Upper lobe of left lung (tissue), 6 donors: ENCODE measurements at places on chromosomes 12 and 14.
A peak's percentile ranks its signal among the peaks of the same experiment; 100 is the strongest.

GRCh38 chr14:81401420-81402122 is 1.4 kb upstream of the STON2 start:
- H3K4me3 ChIP-seq, result no peak overlapping the region
- peak overlapping the region; percentile 61 for H3K27ac ChIP-seq
- no peak for DNase-seq
- no peaks in the 10 kb centered on the region for H3K4me1 ChIP-seq
- H3K27me3 ChIP-seq, result no peaks in the 10 kb centered on the region

- no peaks in the 10 kb centered on the region for H3K36me3 ChIP-seq
- DNase-seq, result no peak
- H3K4me3 ChIP-seq, result no peak overlapping the region
- H3K27me3 ChIP-seq, result no peaks in the 10 kb centered on the region
- H3K27ac ChIP-seq, result peak overlapping the region; percentile 32
- H3K4me1 ChIP-seq, result peaks cover 4% of the 10 kb centered on the region
These were observed 9.4 kb upstream of the CIPC start for GRCh38 chr14:77088645-77089044.

DNA sequence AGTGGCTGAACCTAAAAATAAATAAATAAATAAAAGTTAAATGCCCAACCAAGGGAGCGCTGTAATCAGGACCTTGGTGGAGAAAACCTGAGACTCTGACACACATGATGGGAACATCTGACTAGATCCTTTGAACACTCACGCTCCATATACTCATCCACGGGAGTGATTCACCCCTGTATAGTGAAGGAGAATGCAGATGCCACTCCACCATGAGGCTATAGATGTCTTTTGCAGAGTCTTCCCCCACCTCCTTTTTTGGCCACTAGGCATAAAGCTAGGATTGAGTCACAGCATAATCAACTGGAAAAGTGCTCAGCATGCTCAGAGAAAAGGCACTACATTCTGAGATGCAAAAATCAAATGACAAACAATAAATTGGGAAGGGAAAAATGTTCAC is 19.0 kb downstream of the ADAM20 start:
- no peak for DNase-seq
- no peaks in the 10 kb centered on the region for H3K4me1 ChIP-seq
- H3K36me3 ChIP-seq, result no peaks in the 10 kb centered on the region
- no peak overlapping the region for H3K4me3 ChIP-seq
- no peaks in the 10 kb centered on the region for H3K27me3 ChIP-seq

DNA sequence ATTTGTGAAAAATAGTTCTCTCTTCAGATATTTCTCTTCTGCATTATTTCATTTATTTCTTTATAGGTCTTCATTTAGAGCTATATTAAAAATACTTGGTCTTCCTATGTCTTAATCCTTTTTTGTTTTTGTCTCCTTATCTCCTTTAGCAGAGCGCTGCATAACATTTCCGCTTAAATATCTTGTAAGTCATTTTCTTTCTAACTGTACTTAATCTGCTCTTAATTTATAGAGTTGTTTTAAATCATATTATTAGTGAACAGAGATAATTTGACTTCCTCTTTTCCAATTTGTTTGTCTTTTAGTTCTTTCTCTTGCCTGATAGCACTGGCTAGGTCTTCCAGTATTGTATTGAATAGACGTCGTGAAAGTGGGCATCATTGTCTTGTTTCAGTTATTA is 18.0 kb downstream of the LUM start:
- H3K36me3 ChIP-seq, result no peaks in the 10 kb centered on the region
- no peak overlapping the region for H3K4me3 ChIP-seq
- no peak overlapping the region for H3K27ac ChIP-seq
- no peaks in the 10 kb centered on the region for H3K4me1 ChIP-seq
- no peak for DNase-seq
- no peaks in the 10 kb centered on the region for H3K27me3 ChIP-seq

- no peak for DNase-seq
- peaks cover 2% of the 10 kb centered on the region for H3K36me3 ChIP-seq
- no peak overlapping the region for H3K27ac ChIP-seq
- no peaks in the 10 kb centered on the region for H3K27me3 ChIP-seq
- no peak overlapping the region for H3K4me3 ChIP-seq
These were observed 30.6 kb upstream of the ISM2 start for GRCh38 chr14:77529213-77529612.

DNA sequence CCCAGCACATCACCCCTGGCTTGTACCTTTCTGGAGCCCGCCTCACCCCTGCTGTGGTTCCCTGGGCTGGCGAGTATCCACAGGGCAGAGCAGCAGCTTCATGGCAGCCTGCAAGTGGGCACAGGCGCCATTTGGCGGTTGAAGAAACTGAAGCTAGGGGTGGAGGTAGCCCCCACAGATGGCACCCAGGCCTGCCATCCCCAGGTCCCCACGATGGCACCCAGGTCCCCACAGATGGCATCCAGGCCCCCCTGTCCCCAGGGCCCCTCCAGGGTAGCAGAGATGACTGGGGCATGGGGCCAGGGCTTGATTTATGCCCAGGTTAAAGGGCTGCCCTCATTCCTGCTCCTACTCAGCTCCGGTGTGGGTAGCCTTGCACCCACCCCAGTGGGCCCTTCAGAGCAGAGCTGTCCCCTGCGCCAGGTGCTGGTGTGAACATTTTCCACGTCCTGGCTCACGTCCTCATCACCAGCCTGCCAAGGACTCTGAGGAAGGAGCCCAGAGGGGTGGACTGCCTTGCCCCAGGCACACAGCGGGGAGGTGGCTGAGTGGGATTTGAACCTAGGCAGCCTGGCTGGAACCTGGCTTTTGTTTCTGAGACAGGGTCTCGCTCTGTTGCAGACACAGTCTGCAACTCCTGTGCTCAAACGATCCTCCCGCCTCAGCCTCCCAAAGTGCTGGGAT is 8.7 kb downstream of the MMP17 start:
- DNase-seq, result no peak
- H3K36me3 ChIP-seq, result no peaks in the 10 kb centered on the region
- H3K4me3 ChIP-seq, result no peak overlapping the region
- no peak overlapping the region for H3K27ac ChIP-seq
- H3K4me1 ChIP-seq, result no peaks in the 10 kb centered on the region

DNA sequence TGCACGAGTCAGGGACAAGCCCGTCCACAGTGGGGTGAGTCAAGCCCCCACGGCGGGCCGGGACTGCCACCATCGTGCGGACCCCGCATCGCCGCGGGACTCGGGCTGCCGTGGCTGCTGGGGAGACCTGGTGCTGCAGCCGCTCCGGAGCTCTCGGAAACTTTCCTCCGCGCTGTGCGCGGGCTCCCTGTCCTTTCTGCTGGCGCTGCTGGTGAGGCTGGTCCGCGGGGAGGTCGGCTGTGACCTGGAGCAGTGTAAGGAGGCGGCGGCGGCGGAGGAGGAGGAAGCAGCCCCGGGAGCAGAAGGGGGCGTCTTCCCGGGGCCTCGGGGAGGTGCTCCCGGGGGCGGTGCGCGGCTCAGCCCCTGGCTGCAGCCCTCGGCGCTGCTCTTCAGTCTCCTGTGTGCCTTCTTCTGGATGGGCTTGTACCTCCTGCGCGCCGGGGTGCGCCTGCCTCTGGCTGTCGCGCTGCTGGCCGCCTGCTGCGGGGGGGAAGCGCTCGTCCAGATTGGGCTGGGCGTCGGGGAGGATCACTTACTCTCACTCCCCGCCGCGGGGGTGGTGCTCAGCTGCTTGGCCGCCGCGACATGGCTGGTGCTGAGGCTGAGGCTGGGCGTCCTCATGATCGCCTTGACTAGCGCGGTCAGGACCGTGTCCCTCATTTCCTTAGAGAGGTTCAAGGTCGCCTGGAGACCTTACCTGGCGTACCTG is 1.1 kb downstream of the PDE3A start:
- peak overlapping the region; percentile 15 for H3K4me3 ChIP-seq
- peaks cover 8% of the 10 kb centered on the region for H3K27me3 ChIP-seq
- peak; percentile 90 for DNase-seq
- no peaks in the 10 kb centered on the region for H3K36me3 ChIP-seq
- H3K4me1 ChIP-seq, result peaks cover 15% of the 10 kb centered on the region

DNA sequence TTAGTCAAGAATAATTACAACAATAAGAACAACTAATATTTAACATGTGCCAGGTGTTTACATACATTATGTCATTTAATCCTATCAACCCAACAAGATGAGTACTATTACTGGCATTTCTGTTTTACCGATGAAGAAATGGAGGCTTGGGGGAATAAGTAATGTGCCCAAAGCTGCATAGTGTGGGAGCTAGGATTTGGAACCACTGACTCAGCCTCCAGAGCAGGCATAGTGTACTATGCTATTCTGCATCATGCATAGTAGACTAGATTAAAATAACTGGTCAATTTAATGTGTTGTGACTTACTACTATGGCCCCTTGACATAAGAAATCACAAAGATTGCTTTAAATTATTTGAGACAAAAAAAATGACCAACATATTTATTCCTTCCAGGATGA is 9.5 kb downstream of the GPR19 start:
- H3K36me3 ChIP-seq, result no peaks in the 10 kb centered on the region
- H3K27ac ChIP-seq, result no peak overlapping the region
- H3K4me3 ChIP-seq, result no peak overlapping the region
- H3K27me3 ChIP-seq, result no peaks in the 10 kb centered on the region

GRCh38 chr12:120169946-120170345 is 24.6 kb downstream of the GCN1 start:
- DNase-seq, result no peak
- no peak overlapping the region for H3K27ac ChIP-seq
- H3K4me3 ChIP-seq, result no peak overlapping the region
- H3K36me3 ChIP-seq, result peaks cover 87% of the 10 kb centered on the region
- H3K27me3 ChIP-seq, result no peaks in the 10 kb centered on the region

GRCh38 chr14:37328673-37329072 is 130.9 kb downstream of the MIPOL1 start:
- no peaks in the 10 kb centered on the region for H3K36me3 ChIP-seq
- no peak overlapping the region for H3K27ac ChIP-seq
- no peak for DNase-seq
- H3K4me3 ChIP-seq, result no peak overlapping the region

GRCh38 chr12:69886715-69887114 is 61.7 kb downstream of the MYRFL start:
- no peak overlapping the region for H3K27ac ChIP-seq
- no peak for DNase-seq
- no peaks in the 10 kb centered on the region for H3K36me3 ChIP-seq
- peaks cover 4% of the 10 kb centered on the region for H3K4me1 ChIP-seq
- no peak overlapping the region for H3K4me3 ChIP-seq

- H3K4me1 ChIP-seq, result peaks cover 23% of the 10 kb centered on the region
- peak within 1 kb of the TSS; percentile 60 for H3K4me3 ChIP-seq
These were observed at the start of gene PSMC6 for GRCh38 chr14:52706724-52707706. PSMC6 (plus strand) TSS chr14:52707200; CDS start chr14:52707220, 20 bp downstream.

GRCh38 chr12:41530441-41530840 is 342.3 kb downstream of the PDZRN4 start:
- no peaks in the 10 kb centered on the region for H3K27me3 ChIP-seq
- H3K4me1 ChIP-seq, result no peaks in the 10 kb centered on the region
- no peaks in the 10 kb centered on the region for H3K36me3 ChIP-seq
- DNase-seq, result no peak
- no peak overlapping the region for H3K27ac ChIP-seq

DNA sequence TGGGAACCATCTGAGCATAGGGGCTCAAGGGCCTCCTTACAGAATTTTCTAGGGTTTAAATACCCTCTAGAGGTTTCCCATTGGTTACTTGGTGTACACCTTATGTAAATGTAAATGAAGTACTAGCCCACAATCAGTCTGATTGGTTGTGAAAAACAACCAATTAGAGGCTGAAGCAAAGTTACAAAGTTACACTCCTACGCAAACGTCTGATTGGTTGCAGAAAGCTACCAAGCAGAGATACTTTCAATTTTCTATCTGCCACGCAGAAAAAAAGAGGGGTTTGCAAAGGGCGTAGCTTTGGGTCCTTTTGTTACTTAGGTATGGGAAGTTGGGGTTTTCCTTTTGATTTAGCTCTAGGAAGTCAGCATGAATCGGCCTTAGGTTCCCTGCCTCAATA is 1.8 kb upstream of the TMEM19 start:
- H3K36me3 ChIP-seq, result no peaks in the 10 kb centered on the region
- no peak overlapping the region for H3K27ac ChIP-seq
- H3K27me3 ChIP-seq, result no peaks in the 10 kb centered on the region
- no peak overlapping the region for H3K4me3 ChIP-seq
- no peak for DNase-seq
- H3K4me1 ChIP-seq, result peaks cover 8% of the 10 kb centered on the region

DNA sequence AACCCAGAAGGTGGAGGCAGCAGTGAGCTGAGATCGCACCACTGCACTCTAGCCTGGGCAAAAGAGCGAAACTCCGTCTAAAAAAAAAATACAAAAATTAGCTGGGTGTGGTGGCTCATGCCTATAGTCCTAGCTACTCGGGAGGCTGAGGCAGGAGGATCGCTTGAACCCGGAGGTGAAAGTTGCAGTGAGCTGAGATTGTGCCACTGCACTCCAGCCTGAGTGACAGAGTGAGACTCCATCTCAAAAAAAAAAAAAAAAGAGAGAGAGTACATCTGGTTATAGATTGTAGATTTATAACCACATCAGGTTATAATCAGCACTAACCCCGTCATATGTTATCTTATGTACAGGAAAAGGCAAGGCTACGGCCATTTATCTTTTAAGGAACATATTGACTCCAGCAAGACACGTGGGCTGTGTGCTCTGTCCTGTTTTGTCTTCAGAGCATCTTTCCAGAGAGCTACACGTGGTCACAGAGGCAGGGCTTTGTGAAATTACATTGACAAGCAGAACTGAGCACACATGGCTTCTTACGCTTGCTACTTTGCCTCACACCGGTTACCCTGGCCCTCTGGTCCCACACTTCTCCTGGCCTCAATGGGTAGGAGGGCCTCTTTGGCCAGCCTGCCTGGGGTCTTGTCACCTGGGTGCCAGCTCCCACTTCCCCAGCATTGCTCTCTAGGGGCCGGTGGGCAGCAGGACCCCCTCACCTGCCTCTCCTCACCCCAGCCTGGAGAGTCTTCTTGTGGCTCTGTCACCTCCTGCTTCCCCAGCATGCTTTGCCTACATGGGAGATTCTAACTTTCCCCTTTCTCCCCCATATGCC is 6.8 kb upstream of the DYNC1H1 start:
- no peak overlapping the region for H3K4me3 ChIP-seq
- no peaks in the 10 kb centered on the region for H3K27me3 ChIP-seq
- no peaks in the 10 kb centered on the region for H3K36me3 ChIP-seq
- DNase-seq, result no peak
- H3K27ac ChIP-seq, result no peak overlapping the region

DNA sequence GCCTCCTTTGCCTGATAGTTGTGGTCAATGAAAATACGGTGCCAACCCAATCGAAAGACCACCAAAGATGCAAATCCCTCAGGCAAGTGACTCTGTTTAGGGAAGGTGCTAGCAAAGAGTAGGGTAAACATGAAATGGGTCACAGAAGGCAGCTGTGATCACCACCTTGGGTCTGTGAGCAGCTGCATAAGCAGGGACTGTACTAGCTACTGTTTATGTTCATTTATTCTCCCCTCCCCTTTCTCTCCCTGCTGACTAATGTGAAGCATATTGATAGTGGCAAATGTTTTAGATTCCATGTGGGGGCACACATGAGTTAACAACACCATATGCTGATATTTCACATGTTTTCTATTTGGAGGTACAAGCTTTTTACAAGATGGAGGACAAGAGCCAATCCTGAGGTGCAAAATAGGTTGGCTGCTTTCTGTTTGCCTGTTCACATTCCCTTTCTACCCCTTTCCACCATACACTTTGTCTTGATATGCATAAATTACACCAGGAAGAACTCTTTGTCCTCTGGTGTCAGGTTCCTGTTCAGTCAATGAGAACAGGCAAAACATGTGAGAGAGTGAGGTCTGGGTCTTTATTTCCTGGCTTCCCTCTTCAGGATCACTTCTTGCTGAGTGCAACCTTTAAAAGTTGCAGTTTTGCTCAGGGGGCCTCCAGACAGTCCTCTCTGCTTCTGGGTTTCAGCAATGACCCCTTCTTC is 71.1 kb downstream of the AVPR1A start:
- no peaks in the 10 kb centered on the region for H3K4me1 ChIP-seq
- no peak for DNase-seq
- H3K4me3 ChIP-seq, result no peak overlapping the region
- H3K36me3 ChIP-seq, result no peaks in the 10 kb centered on the region
- H3K27me3 ChIP-seq, result no peaks in the 10 kb centered on the region
